ENCODE measurements at places on chromosomes 6 and 20. TPM values are rescaled to one million over a fixed set of nuclear protein-coding genes. Genes with fewer than 3 reads are reported as not detected.

- H3K36me3 ChIP-seq, result no peaks in the 10 kb centered on the region
- no peak for DNase-seq
- H3K4me1 ChIP-seq, result no peaks in the 10 kb centered on the region
Measured at GRCh38 chr20:52793339-52793963, 178.7 kb upstream of the TSHZ2 start.

GRCh38 chr6:134806180-134806798, 143.6 kb downstream of the ALDH8A1 start:
- no peak overlapping the region for H3K4me3 ChIP-seq
- no peak overlapping the region for H3K27ac ChIP-seq
- no peaks in the 10 kb centered on the region for H3K27me3 ChIP-seq
- DNase-seq, result no peak

The PDYN gene
- total RNA-seq, result 1.6 TPM

GRCh38 chr20:58048096-58048702, 180.3 kb downstream of the ANKRD60 start:
- peak; percentile 23 for DNase-seq
- H3K27ac ChIP-seq, result no peak overlapping the region
- no peaks in the 10 kb centered on the region for H3K4me1 ChIP-seq
- no peaks in the 10 kb centered on the region for H3K27me3 ChIP-seq

- H3K27me3 ChIP-seq, result no peaks in the 10 kb centered on the region
- peak overlapping the region; percentile 37 for H3K27ac ChIP-seq
- H3K4me1 ChIP-seq, result peaks cover 98% of the 10 kb centered on the region
- no peaks in the 10 kb centered on the region for H3K36me3 ChIP-seq
- DNase-seq, result no peak
- H3K4me3 ChIP-seq, result no peak overlapping the region
Measured at GRCh38 chr20:25036331-25036936, 21.5 kb downstream of the ACSS1 start.

DNA sequence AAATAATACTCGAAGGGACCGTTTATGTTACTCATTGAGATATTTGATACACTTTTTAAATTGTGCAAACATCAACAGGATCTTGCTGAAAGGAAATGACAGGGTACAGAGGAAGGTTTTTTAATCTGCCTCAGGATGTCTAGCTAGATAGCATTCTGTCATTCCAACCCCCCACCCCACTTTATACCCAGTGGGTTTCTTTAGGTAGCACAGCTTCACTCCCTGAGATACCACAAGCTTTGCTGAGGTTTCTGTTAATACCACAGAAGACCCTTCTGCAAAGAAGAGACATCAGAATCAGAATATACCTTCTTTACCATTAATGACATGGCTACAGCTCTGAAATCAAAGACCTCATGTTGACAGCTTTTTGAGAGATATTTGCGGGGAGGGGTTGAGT, 1.3 kb downstream of the PHACTR2 start:
- H3K4me1 ChIP-seq, result peaks cover 29% of the 10 kb centered on the region
- H3K36me3 ChIP-seq, result no peaks in the 10 kb centered on the region
- H3K27ac ChIP-seq, result peak overlapping the region; percentile 92
- no peak for DNase-seq
- H3K27me3 ChIP-seq, result no peaks in the 10 kb centered on the region
- peak overlapping the region; percentile 84 for H3K4me3 ChIP-seq

DNA sequence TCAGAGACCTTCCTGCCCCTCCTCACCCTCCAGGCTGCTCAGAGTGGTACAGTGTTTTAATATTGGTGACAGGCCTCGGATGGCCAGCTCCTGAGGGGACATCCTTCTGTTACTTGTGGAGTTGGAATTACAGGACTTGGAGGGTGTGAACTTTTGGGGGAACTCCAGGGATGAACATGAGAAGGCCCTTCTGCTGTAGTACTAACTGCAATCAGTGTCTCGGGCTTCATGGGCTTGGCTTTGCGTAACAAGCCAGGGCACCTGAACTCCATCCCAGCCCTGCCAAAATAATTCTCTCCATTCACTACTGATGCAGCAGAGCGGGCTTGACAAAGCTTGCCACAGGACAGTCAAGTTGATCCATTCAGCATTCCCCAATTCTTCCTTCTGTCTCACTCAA, 28.6 kb downstream of the SLC22A23 start:
- no peaks in the 10 kb centered on the region for H3K4me1 ChIP-seq
- no peak for DNase-seq
- no peak overlapping the region for H3K4me3 ChIP-seq
- H3K27ac ChIP-seq, result no peak overlapping the region
- no peaks in the 10 kb centered on the region for H3K36me3 ChIP-seq
- H3K27me3 ChIP-seq, result no peaks in the 10 kb centered on the region

GRCh38 chr6:31208506-31208905, 38.0 kb upstream of the POU5F1 start:
- no peak overlapping the region for H3K27ac ChIP-seq
- no peaks in the 10 kb centered on the region for H3K36me3 ChIP-seq
- no peaks in the 10 kb centered on the region for H3K4me1 ChIP-seq
- no peaks in the 10 kb centered on the region for H3K27me3 ChIP-seq
- DNase-seq, result no peak
- H3K4me3 ChIP-seq, result no peak overlapping the region

GRCh38 chr6:168005796-168006195, 8.3 kb downstream of the KIF25 start:
- H3K27me3 ChIP-seq, result no peaks in the 10 kb centered on the region
- DNase-seq, result no peak
- no peak overlapping the region for H3K4me3 ChIP-seq
- H3K27ac ChIP-seq, result no peak overlapping the region

DNA sequence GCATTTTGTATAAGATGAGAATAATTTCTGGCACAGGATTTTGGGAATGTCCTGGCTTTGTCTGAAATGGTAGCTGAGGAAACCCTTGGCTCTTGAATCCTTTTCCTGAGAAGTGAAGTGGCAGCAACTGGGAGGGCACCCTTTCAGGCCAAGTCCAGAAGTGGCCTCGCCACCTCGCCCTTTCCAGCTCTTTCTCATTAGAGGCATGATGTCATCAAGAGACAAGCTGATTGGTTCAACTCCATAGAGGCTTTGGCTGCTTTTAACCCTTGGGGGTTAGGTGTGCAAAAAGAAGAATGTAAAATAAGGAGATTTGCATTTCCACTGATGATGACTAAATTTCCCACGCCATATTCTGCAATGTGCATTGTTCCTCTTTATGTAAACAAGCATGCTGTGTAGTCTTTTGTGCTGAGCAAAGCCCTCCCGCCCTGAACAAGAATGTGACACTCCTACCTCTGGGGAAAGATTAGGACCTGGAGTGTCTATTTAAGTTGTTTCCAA, 116.5 kb downstream of the TCP11 start:
- no peak overlapping the region for H3K4me3 ChIP-seq
- DNase-seq, result peak; percentile 62
- peaks cover 53% of the 10 kb centered on the region for H3K4me1 ChIP-seq

- H3K27me3 ChIP-seq, result no peaks in the 10 kb centered on the region
- H3K36me3 ChIP-seq, result no peaks in the 10 kb centered on the region
- peaks cover 8% of the 10 kb centered on the region for H3K4me1 ChIP-seq
- no peak overlapping the region for H3K4me3 ChIP-seq
- DNase-seq, result no peak
- no peak overlapping the region for H3K27ac ChIP-seq
Measured at GRCh38 chr6:13034316-13034715, 294.0 kb downstream of the TBC1D7 start.

The SNAI1 gene
- 7.6 TPM for total RNA-seq

The SLC22A2 gene
- 0.24 TPM for total RNA-seq

The EEF1A2 gene
- total RNA-seq, result 15.9 TPM

- peaks cover 4% of the 10 kb centered on the region for H3K4me1 ChIP-seq
- no peaks in the 10 kb centered on the region for H3K27me3 ChIP-seq
- no peak overlapping the region for H3K27ac ChIP-seq
- H3K4me3 ChIP-seq, result no peak overlapping the region
- H3K36me3 ChIP-seq, result no peaks in the 10 kb centered on the region
- no peak for DNase-seq
Measured at GRCh38 chr20:40967700-40968099, 60.9 kb upstream of the TOP1 start.

DNA sequence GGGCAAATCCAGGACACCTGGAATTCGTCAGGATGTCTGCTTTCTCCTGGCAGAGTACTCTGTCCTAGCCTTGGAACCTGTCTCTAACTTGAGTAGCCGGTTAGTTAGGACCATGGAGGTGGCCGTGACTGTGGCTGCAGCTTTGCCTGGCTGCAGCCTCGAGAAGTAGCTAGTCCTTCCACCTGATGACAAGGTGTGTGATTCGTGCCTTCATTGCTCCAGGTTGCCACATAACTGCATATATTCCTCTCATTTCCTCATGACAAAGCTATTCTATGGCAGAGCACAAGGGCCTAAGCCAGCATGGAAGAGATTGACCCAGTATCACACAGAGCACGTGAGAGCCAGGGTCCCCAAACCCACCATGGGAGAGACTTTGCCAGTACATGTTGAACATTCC, 39.8 kb upstream of the KIF25 start:
- H3K4me1 ChIP-seq, result no peaks in the 10 kb centered on the region
- no peak overlapping the region for H3K27ac ChIP-seq
- DNase-seq, result no peak
- H3K27me3 ChIP-seq, result no peaks in the 10 kb centered on the region
- H3K4me3 ChIP-seq, result no peak overlapping the region
- no peaks in the 10 kb centered on the region for H3K36me3 ChIP-seq

- no peaks in the 10 kb centered on the region for H3K36me3 ChIP-seq
- peak within 1 kb of the TSS; percentile 94 for H3K27ac ChIP-seq
- H3K27me3 ChIP-seq, result no peaks in the 10 kb centered on the region
Measured at GRCh38 chr6:30686009-30686907, at the start of gene PPP1R18. PPP1R18 (minus strand) TSS chr6:30686645; CDS start chr6:30686018, 627 bp downstream.

DNA sequence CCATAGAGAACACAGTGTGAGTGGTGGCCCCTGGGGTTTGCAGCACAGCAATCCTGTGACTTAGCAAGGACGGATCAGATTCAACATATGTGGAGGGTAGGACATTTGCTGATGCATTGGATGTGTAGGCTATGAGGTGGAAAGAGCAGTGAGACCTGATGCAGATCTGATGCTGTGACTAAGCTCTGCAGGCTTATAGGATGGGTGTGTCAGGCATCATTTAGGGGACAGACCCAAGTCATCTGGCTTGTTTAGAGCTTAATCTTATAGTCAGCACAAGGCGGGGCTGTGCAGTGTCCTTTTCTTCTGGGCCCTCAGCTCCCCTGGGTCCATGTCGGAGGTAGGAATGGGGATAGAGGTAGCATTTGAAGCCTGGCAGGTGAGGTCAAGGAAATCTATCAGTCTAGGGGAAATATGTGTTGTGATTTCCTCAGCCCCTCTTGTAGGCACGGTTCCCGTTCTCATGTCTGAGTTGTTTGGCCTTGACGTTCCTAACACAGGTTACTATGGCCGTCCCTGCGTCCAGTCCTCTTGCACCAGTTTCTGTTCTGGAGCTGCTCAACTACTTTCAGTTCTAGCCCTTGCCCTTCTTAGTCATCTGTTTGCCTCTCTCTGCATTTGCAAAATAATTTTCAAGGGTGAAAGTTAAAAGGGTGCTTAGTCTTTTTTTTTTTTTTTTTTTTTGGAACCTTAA, 15.6 kb upstream of the MAPRE1 start:
- DNase-seq, result no peak
- peak overlapping the region; percentile 76 for H3K27ac ChIP-seq
- H3K36me3 ChIP-seq, result no peaks in the 10 kb centered on the region
- H3K4me1 ChIP-seq, result peaks cover 36% of the 10 kb centered on the region

The ASIP gene
- total RNA-seq, result 2.1 TPM

The RIN2 gene
- 16.0 TPM for total RNA-seq

The TFAP2B gene
- 0.24 TPM for total RNA-seq

DNA sequence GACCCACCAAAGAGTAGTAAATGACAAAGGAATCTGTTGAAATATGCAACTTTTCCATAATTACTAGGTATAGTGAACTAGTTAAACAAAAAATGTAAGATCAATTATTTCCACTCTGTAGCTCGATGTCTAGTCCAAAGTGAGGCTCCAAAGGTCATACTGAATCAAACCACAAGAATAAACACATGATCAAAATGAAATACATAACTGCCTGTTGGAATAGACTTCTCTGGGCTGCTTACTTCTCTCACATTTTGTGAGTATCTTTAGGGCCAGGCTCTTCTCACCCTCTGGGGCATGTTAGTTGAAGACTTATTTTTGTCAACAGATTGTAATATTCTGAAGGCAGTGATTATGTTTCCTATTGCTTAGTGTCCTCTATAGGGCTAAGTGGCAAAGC, 103.7 kb upstream of the TMEM170B start:
- no peaks in the 10 kb centered on the region for H3K36me3 ChIP-seq
- no peaks in the 10 kb centered on the region for H3K27me3 ChIP-seq
- H3K27ac ChIP-seq, result no peak overlapping the region
- peaks cover 26% of the 10 kb centered on the region for H3K4me1 ChIP-seq
- no peak overlapping the region for H3K4me3 ChIP-seq

The POM121L2 gene
- total RNA-seq, result 4.2 TPM

GRCh38 chr6:166630462-166630861, 3.4 kb upstream of the RPS6KA2 start:
- H3K27ac ChIP-seq, result no peak overlapping the region
- no peak overlapping the region for H3K4me3 ChIP-seq
- no peaks in the 10 kb centered on the region for H3K27me3 ChIP-seq
- no peak for DNase-seq
- H3K36me3 ChIP-seq, result no peaks in the 10 kb centered on the region

DNA sequence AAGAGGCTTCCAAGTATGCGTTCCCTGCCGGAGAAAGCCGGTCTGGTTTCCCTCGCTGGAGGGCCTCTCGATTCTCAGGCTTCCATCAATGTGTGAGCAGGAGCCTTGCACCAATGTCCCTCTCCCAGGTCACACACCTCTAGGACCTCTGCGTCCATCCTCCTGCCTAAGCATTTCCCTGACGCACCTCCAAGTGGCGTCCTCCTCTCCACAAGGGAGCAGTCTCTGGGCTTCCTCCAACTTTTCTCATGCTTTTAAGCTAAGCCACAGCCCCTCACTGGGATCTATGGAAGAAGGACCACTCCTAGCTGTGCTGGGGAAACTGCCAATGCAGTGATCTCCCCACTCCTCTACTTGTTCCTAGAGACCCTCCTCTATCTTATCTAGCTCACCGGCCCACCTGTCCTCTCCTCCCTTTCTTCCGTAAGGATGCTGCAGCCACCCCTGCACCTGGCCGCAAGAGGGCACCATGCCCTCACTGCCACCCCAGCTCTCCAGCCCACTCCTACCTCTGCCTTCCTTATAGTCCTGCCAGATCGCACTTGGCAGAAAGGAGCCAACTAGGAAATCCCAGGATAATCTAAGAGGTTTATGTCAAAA, 258.7 kb downstream of the LRFN2 start:
- peak; percentile 44 for DNase-seq
- H3K27ac ChIP-seq, result no peak overlapping the region
- H3K4me3 ChIP-seq, result no peak overlapping the region
- H3K27me3 ChIP-seq, result no peaks in the 10 kb centered on the region

DNA sequence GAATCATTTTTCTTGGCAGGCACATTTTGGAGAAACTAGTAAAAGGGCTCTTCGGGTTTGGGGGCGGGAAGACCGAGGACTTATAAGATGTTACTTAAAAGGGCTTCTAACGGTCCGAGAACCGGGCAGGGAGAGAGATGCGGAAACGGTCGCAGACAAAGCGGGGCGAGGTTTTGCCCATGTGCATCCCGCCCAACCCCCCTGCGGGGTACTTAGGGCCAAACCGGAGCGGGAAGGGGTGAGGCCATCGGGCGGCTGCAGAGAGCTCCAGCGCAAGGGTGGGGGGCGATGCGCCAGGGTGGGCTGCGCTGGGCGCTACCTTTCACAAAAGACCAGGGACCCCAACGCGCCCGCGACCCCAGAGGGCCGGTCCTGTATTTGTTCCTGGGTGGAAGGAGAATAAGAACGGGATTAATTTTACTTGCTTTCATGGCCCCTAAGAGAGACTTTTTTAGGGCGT, 616 bp downstream of the TUBB start:
- peak overlapping the region; percentile 90 for H3K27ac ChIP-seq
- H3K27me3 ChIP-seq, result no peaks in the 10 kb centered on the region
- peak; percentile 84 for DNase-seq
- no peaks in the 10 kb centered on the region for H3K36me3 ChIP-seq
- H3K4me3 ChIP-seq, result peak overlapping the region; percentile 99
